ENCODE measurements at places on chromosomes 7 and 10.

- no peak for DNase-seq
These were observed 68.5 kb downstream of the NT5C2 start for GRCh38 chr10:103124420-103125096.

- DNase-seq, result peak; percentile 20
These were observed 81.9 kb upstream of the DYNC1I1 start for GRCh38 chr7:95690367-95690947.

DNA sequence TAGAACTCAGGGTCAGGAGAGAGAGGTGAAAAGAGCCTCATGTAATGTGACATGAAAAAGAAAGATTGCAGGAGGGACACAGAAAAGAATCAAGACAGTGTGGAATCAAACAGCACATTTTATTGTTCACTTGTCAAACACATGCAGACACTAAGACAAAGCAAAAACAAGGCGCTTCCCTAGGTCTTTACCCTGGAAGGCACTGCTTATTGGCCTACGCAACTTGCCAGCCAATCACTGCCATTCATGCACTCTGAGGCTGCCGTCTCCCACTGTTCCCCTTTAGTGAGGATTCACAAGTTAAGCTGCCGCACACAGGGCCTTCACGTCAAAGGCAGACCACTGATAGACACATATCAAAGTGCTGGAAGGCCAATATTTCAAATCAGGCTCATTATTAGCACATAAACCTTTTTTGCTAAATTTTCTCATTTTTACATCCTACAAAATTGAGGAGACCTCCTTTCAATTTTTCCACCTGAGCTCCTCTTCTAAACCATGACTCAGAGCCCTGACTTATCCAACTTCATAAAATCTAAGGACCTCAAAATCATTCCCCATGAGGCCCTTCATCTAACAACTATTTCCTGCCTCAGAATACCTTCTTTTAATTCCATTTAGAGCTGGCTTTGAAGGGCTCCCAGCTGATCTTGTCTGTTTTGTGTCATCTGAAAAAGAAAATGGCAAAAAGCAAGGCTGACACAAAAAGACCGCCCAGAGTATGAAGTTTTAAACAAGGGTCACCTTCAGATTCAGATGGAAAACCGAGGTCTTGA is 149.4 kb downstream of the CHCHD3 start:
- DNase-seq, result no peak

- DNase-seq, result no peak
These were observed 29.8 kb downstream of the ZMIZ1 start for GRCh38 chr10:79098596-79099015.

- no peak for DNase-seq
These were observed 369.5 kb downstream of the ABCA13 start for GRCh38 chr7:48540746-48541145.

DNA sequence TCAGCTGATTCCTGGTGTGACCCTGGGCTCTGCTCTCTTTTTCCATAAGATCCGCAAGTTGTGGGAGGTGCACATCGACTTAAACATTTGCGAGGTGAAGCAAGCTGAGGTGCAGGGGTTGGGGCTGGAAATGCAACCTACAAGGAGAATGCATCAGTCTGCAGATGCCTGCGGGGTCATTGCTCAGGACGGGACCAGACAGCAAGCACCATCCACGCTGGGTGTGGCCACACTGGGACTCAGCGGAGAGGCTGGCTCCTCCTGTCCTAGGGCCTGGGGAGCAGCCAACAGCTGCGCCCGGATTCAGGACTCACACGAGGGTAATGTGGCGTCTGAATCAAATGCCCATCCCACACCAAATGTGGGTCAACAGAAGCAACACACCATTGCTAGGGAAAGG is 33.8 kb downstream of the STK32C start:
- DNase-seq, result no peak

DNA sequence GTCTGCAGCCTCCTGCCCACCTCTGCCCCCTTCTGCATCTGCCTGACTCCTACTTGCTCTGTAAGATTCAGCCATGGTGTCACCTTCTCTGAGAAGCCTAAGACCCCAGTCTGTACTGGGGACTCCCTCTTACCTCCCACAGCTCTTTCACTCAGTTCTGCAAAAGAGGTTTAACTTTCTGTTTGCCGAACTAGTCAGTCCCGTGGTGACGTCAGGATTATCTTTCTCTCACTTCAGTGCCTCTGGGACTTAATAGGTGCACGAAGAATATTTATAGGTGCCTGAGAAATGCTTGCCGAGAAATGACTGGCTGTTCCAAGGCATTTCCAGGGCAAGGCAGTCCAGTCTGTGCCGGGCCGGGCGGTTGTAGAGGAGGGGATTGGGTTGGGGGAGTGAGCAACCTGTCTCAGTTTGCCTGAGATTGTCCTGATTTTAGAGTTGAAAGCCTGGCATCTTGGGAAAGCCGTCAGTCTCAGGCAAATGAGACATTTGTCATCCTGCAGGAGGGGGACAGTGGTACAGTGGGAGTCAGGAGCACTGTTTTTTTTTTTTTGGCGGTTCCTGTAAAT is 227.5 kb upstream of the NPVF start:
- no peak for DNase-seq

GRCh38 chr10:122051609-122052385 is 62.8 kb downstream of the TACC2 start:
- DNase-seq, result peak; percentile 60

GRCh38 chr7:69177941-69178494 is 420.3 kb upstream of the AUTS2 start:
- no peak for DNase-seq

GRCh38 chr10:132678436-132679216 is 107.3 kb downstream of the NKX6-2 start:
- no peak for DNase-seq

GRCh38 chr7:92362131-92362530 is 85.2 kb upstream of the GATAD1 start:
- no peak for DNase-seq

Data from HEK293T (cell line).